ENCODE measurements at places on chromosomes 5 and 9. TPM values are rescaled to one million over a fixed set of nuclear protein-coding genes. Genes with fewer than 3 reads are reported as not detected.

The AGGF1 gene
- 29.1 TPM for total RNA-seq

The TEK gene
- 28.7 TPM for total RNA-seq

The JMY gene
- 26.3 TPM for total RNA-seq

DNA sequence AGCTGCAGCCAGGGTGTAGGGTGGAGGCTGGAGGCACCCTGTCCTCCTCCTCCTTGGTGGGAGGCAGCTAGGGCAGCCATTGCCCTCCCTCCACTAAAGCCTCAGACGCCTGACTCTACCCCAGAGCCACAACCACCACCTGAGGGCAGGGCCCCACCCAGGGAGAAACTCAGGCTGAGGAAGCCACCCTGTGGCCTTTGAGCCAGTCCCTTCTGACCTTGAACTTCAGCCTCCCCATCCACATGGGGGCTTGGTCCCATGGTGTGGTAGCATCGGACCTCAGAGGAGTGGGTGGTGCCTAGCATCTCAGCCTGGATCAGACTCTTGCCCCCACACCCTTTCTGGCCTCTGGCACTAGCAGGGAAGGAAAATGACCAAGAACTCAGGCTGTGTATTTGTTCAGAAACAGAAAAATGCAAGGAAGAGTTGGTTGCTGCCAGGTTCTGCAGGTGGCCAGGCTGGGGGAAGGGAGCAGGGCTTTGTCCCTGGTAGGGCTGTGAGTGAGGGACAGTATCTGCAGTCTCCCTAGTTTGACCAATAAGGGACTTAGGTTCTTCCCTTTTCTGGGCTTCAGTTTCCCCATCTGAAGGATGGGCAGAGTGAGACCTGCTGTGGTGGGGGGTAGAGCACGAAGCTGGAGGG lies 3.2 kb downstream of the DAB2IP start:
- no peak for DNase-seq

The PCDHB10 gene
- 6.1 TPM for total RNA-seq

The TMEM232 gene
- total RNA-seq: 3.8 TPM

GRCh38 chr9:121354141-121354540 lies 15.9 kb downstream of the STOM start:
- DNase-seq: no peak

DNA sequence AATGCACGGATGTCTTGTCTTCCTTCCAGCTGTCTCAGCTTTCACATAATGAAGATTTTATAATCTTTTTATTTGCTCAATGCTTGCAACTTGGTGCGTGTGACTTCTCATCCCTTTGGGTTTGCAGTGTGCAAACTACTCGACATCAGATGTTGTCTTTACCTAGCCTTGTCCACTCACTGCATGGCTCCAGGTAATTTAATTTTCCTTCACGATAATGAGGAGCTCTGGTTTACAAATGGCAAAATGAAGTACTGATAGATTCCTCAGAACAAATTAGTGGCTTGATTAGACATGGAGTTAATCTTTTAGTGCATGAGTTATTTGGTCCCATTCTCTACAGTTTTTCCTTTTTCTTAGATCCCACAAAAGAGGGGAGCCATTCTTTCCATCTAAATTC lies 603.0 kb downstream of the CCDC171 start:
- no peak for DNase-seq

DNA sequence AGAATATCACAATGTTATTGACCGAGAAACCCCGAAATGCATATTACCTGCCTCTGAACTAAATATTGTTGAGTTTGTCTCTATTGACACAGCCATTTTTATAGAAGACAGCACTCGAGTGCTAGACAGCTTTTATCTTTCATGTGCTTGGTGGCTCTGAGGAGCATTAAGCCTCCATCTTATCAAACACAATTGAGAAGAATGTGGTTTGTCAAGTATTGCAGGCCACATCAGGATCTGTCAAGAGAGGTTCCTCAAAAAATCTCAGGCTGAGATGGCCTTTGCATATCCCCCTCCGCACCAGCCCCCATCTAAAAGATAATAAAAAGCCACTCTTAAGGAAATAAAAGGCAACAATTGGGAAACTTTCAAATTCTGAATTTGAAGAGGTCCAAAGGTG lies 284.8 kb downstream of the DENND1A start:
- DNase-seq: no peak

The ADCY2 gene
- 41.3 TPM for total RNA-seq

The FAM153A gene
- total RNA-seq: 1.0 TPM

The SMIM3 gene
- 7.8 TPM for total RNA-seq

DNA sequence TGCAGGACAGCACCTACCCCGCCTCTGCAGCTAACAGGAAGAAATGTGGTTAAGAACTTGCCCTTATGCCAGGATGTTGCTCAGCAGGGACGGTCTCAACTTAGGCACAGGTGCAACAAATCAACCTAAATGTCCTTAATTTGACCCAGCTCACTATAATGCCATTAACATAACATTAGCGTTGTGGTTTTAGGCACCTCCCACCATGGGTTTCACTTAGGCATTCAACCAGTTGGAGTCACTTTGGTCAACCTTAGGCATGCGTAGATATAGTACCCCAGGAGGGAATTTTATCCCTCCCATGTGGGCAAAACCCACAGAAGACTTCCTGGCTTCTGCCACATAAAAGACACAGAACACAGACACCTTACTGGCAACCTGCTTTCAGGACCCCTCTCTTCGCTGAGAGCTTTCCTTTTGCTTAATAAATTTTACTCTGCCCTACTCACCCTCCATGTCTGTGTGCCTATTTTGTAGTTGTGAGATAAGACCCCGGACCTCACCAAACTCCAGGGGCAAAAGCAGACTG lies 8.7 kb upstream of the ERAP1 start:
- DNase-seq: no peak

The RFESD gene
- total RNA-seq: 0.62 TPM

The RMRP gene
- 2,887 TPM for total RNA-seq

- DNase-seq: no peak
These were observed 9.0 kb upstream of the CATSPER3 start for GRCh38 chr5:134958755-134959154.

The MLANA gene
- total RNA-seq: not detected

DNA sequence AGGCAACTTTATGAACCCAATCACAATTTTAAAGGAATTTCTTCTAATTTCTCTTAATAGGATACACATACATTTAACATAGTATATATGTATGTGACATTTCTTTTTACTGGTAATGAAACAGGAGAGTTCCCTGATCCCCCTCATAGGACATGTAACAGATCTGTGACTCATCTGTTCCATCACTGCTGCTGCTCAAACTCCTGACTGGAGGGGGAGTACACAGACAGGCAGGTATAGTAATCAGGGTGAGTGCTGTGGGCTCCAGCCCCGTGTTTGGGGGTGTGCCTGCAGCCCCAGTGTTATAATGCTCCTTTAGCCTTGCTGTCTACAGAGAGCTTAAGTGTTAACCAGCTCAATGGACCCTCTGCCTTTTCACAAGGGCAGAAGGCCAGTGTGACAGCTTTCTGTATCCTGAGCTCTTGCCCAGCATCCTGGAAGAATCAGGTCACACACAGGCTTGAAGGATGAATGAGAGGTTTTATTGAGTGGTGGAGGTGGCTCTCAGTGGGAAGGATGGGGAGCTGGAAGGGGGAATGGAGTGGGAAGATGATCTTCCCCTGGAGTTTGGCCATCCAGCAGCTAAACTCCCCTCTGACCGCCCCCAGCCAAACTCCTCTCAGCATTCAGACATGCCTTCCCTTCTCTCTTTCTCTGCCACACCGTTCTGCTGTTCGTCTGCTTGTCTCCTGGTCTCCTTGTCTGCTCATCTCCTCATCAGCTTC lies 161.3 kb downstream of the ZNF608 start:
- DNase-seq: no peak

The CYLC2 gene
- total RNA-seq: not detected

The SAXO1 gene
- total RNA-seq: under 0.01 TPM

The SLC4A9 gene
- 1.6 TPM for total RNA-seq

The KCNV2 gene
- total RNA-seq: not detected

DNA sequence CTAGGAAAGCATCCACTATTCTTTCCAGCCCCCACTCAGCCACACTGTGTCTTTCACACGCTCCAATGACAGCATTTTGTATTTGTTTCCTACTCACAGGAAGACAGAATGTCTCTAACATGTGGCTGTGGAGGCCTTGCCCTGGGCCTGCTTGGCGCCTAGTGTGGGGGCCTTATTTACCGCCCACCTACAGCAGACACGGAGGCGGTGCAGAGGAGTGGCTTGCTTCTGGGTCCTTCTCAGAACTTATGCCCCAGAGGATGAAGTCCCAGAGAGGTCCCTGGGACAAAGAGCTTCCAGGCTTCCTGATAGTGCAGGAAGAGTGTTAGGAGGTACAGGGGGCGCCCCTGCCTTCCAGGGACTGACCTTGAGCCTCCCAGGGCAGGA lies 8.5 kb upstream of the MRNIP start:
- DNase-seq: no peak

- no peak for DNase-seq
These were observed 15.9 kb downstream of the RFX3 start for GRCh38 chr9:3509926-3510325.

The NELFB gene
- 50.9 TPM for total RNA-seq

DNA sequence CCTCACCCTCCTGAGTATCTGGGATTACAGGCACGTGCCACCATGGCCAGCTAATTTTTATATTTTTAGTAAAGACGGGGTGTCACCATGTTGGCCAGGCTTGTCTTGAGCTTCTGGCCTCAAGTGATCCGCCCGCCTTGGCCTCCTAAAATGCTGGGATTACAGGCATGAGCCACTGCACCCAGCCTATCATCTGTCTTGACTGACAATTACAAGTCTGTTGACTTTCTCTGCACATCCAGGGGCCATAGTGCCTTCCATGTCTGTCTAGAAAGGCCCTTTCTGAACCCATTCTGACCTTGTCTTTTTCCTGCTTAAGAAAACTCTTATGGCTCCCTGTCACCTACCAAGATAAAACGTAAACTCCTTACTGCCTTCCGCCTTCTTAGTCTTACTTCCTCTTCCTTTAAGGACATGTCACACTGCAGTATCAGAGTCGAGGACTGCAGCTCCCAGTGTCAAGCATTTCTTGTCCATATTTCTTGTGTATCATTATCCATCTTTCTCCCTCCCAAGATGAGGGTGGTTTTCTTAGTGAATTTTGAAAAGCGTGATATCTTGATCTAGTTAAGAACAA lies 49.9 kb upstream of the SHB start:
- no peak for DNase-seq

DNA sequence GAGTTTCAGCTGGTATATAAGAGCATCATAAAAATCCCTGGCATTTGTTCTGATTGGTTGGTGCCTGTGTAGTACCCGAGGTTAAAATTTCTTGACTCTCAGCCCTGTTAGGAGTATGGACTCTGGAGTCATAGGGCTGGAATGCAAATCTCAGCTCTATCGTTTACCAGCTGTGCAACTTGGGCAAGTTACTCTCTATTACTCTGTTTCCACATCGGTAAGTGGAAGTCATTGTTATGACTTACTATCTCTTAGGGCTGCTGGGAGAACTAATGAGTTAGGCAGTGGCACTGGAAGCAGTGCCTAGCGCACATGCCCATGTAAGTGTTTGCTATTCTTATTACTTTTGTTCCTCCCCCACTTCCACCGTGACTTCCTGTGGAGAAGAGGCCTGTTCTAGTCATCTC lies 141.6 kb downstream of the BOD1 start:
- no peak for DNase-seq

The CCDC192 gene
- total RNA-seq: 0.31 TPM

DNA sequence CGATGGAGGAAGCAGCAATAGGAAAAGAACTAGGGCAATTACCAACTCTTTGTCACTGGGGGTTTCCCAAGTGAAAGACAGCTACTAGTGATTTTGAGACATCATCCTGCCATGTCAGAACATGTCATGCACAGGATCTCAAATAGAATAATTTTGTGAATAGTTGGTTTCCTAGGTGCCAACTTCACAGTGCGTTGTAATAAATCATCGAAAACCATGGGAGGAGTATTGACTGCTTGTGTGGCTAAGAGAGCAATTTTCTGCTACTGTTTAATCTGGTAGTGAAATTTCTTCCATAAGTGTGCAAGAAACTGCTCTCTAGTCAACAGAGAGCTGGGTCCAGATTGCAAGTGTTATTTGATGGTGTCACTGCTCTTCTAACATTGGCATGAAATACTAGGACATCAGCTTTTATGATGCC lies 168.6 kb downstream of the NNT start:
- no peak for DNase-seq

Data from tongue (tissue), 3 donors.